ENCODE measurements at places on chromosomes 7 and 10.

DNA sequence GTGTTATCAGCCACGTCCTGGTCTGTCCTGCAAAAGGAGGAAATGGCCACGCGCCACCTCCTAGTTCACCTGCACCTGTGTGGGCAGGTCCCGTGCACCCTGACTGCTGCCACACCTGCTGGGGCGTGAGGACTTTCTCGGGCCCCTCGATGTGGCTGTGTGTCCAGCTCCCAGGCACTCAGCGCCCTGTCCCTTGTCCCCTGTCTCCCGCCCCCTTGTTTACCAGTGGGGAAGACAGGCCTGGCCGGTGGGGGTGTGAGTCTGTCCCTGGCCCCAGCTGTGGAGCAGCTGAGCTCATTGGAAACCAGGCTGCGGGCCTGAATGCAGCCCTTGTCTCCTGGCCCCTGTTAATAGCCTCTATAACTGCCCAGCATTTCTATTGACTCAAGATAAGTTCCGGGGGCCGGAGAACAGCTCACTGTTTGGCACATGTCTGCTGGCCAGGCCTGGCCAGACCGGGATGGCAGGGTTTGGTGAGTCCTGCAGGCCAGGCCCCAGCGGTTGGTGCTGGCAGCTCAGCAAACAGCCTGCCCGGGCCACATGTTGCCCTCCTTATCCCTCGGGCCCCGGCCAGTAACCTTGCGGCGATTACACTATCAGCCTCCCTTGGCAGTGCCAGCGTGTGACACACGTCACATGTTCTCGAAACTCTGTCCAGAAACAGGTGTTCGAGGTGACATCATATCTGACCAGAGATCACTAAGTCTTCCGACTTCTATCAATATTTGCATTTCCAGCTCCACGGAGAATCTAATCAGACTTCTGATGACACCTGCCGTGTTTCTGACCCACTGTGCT, 52.1 kb downstream of the FOXL3 start:
- no peak for DNase-seq

DNA sequence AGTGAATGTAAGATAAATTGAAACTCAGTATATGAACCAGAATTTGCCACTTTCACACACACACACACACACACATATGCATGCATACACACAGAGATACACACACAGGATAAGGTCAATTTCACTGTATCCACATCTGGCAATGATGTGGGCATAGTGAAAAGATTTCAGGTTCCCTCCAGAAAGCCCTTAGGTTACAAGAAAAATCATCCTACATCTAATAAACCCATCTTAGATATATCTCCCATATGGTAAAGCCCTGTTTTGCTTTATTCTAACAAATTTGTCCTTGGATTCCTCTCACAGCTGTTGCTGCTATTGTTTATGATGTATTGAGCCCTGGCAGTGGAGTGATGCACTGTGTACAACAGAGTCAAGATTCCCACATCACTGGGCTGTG, 27.9 kb upstream of the DLX6 start:
- DNase-seq = no peak

DNA sequence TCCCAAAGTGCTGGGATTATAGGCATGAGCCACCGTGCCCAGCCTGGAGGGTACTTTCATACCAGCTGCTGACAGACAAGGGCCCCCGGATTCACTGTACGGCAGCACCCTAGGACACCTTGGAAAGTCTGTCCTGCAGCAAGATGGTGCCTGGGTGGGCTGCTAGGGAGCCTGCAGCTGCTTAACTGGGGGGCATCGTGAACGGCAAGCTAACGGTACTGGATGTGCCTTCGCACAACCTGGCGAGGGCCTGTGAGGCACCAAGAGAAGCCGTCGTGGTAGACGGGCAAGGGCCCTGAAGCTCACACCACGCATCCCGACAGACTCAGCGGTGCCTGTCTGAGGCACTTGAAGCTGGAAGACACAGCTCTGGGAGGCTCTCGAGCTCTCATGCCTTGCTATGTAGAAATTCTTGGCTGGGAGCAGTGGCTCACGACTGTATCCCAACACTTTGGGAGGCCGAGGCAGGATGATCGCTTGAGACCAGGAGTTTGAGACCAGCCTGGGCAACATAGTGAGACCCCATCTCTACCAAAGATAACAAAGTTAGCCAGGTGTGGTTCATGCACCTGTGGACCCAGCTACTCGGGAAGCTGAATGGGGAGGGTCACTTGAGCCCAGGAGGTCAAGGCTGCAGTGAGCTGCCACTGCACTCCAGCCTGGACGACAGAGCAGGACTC, 9.4 kb downstream of the BRAT1 start:
- DNase-seq = no peak

DNA sequence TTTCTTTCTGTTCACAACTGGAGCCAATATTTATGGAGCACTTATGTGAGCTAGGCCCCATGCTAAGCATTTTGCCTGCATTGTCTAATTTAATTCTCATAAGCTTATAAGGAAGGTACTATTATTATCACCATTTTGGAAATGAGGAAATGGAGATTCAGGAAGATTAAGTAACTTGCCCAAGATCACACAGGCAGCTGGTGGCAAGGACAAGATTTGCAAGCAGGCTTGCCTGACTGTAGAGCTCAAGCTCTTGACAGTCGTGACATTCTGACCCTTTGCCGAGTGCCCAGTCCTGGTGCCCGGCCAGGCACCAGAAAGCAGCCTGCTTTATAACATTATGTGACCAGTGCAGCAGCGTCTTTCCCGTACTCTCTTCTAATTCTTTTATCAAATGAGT, 38.2 kb downstream of the WNT2 start:
- no peak for DNase-seq

- no peak for DNase-seq
Measured at GRCh38 chr7:98165827-98166667, 45.2 kb upstream of the BHLHA15 start.

GRCh38 chr7:30900053-30900452, 11.6 kb upstream of the AQP1 start:
- no peak for DNase-seq

- DNase-seq = no peak
Measured at GRCh38 chr10:128541926-128542475, 415.8 kb upstream of the MKI67 start.

GRCh38 chr7:68904630-68905029, 693.6 kb upstream of the AUTS2 start:
- no peak for DNase-seq

DNA sequence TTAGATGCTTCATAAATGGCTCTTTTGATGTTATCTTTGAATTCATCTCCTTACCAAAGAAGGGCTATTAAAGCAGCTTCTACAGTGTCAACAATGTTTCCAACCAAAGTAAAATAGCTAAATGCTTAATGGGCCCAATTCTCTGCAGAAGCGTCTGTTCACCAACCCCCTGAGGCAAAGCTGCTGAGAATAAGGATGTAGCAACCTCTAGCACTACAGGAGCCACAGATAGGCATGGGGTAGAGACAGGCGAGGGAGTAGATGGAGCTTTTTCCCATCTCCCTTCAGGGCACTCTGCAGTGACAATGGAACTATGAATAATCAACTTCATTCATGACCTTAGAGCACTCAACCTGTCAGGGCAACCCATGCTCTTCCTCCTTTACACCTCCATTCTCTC, 134.1 kb downstream of the FZD1 start:
- DNase-seq = no peak

- no peak for DNase-seq
Measured at GRCh38 chr10:104897696-104898095, 256.6 kb downstream of the SORCS3 start.

GRCh38 chr10:84097787-84098353, 41.4 kb upstream of the GHITM start:
- DNase-seq = no peak

DNA sequence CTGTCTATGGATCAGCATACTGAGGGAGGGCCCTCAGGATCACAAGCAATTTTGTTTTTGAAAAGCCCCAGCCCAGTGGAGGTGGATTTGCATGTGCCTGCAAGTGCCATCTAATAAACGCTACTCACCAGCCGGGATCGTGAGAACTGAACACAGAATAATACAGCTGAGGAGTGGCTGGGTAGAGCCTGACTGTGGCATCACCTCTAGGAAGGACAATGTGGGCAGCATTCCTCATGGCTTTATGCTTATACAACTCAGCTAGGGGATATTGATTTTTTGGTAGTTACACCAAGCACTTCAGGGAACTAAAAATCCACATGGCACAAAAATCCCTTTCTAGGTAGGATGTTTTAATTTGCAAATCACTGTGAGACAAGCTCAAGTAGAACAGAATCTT, 72.7 kb upstream of the PALS2 start:
- DNase-seq = no peak

GRCh38 chr7:121153995-121154394, 165.5 kb downstream of the CPED1 start:
- DNase-seq = no peak
